ENCODE measurements at places on chromosomes 6 and 20.

GRCh38 chr20:12566596-12566995 lies 442.2 kb upstream of the SPTLC3 start:
- H3K36me3 ChIP-seq: no peaks in the 10 kb centered on the region
- H3K4me3 ChIP-seq: no peak overlapping the region
- no peak overlapping the region for H3K27ac ChIP-seq
- ATAC-seq: no peak
- H3K27me3 ChIP-seq: no peaks in the 10 kb centered on the region

GRCh38 chr20:2692886-2693285 lies 306 bp downstream of the EBF4 start:
- peaks cover 9% of the 10 kb centered on the region for H3K4me1 ChIP-seq
- peak; percentile 14 for ATAC-seq
- peaks cover 7% of the 10 kb centered on the region for H3K36me3 ChIP-seq
- peaks cover 35% of the 10 kb centered on the region for H3K27me3 ChIP-seq

DNA sequence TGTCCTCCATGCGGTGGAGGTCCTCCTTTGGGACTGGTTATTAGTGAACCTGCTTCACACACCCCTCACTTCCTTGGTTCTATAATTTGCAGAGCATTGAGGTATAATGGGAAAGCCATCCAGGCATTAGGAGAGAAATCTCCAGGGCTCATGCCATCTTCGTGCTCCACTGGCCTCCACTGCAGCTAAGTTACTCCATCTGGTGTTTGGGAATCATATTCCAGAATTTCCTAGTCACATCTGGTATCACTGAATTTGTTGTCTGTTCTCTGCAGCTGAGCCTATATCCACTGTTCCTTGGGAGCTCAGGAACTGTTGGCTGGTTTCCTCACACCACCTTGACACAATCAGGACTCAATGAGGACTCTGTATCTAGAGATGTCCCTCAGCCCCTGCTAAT lies 173.0 kb upstream of the TSHZ2 start:
- H3K4me3 ChIP-seq: no peak overlapping the region
- ATAC-seq: no peak
- peaks cover 13% of the 10 kb centered on the region for H3K27me3 ChIP-seq
- H3K27ac ChIP-seq: no peak overlapping the region
- H3K36me3 ChIP-seq: no peaks in the 10 kb centered on the region

DNA sequence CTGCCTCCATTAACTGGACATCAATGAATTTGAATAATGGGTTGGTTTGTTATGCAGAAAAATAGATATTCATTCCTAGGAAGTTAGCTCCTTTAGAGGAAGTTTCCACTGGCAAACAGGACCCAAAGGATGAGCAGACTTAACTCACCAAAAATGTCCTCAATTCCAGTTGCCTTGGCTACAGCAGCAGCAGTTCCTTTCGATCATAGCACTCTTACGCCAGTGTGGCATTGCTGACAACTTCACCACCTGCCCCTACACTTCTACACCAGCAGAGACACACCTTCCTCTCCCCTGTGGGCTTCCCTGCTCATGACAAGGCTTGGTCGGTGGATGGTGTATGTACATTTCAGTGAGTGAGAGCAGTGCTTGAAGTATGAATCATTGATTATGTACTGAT lies 532.8 kb downstream of the QKI start:
- no peak overlapping the region for H3K27ac ChIP-seq
- peaks cover 38% of the 10 kb centered on the region for H3K27me3 ChIP-seq
- no peaks in the 10 kb centered on the region for H3K4me1 ChIP-seq

GRCh38 chr6:101085327-101085726 lies 204.2 kb upstream of the ASCC3 start:
- ATAC-seq: no peak
- no peaks in the 10 kb centered on the region for H3K36me3 ChIP-seq
- H3K27me3 ChIP-seq: peaks cover 5% of the 10 kb centered on the region
- no peak overlapping the region for H3K27ac ChIP-seq
- no peaks in the 10 kb centered on the region for H3K4me1 ChIP-seq

DNA sequence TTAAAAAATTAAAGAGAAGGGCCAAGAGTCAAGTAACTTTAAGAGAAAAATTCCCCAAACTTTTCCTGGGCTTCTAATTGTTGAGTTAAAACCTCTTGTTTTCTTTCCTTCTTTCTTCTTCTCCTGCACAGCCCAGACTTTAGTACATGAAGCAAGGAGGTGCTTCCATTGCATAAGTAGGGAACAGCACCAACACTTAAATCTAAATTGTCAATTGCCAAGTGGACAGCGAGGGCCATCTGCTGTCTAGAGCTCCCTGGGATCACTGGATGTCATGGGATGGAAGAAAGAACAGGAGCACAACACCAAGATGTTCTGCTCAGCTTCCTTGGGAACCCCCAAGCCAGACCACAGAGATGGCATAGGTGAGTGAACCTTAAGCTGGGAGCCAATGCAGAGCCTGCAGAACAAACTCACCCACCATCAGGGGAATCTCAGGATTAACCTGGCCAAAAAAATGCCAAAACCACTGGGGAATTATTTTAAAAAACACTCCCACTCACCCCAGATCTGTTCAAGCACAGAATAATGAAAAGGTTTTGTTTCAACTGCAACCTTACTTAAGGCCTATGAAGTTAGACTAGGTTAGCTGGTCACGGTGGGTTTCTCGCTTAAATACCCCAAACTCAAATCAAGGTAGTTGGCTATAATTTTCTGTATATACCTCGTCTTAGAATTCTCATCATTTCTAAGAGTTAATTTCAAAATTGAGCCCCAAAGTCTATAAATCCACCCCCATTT lies 67.8 kb downstream of the TNFRSF21 start:
- no peaks in the 10 kb centered on the region for H3K36me3 ChIP-seq
- H3K27ac ChIP-seq: no peak overlapping the region
- ATAC-seq: no peak
- no peak overlapping the region for H3K4me3 ChIP-seq
- H3K27me3 ChIP-seq: no peaks in the 10 kb centered on the region

DNA sequence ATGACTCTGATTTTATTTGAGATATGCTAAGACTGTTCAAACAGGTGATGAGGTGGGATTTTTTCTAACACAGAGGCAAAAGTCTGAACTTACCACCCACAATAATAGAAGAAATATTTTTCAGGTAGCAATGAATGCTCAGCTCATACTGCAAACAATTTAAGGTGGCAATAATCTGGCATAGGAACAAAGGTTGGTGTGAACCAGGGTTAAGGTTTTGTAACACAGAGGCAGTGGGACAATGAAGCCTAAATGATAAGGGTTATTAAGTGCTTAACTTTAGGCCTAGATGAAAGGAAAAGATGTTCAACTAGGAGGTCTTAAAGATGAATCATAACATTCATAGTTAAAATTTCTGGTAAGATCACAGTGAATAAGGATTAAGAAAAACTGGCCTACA lies 4.9 kb downstream of the ASCC3 start:
- H3K4me3 ChIP-seq: no peak overlapping the region
- H3K4me1 ChIP-seq: peaks cover 49% of the 10 kb centered on the region
- no peak overlapping the region for H3K27ac ChIP-seq
- H3K36me3 ChIP-seq: peaks cover 73% of the 10 kb centered on the region
- H3K27me3 ChIP-seq: no peaks in the 10 kb centered on the region

- H3K27ac ChIP-seq: peak overlapping the region; percentile 92
- H3K4me1 ChIP-seq: peaks cover 29% of the 10 kb centered on the region
- ATAC-seq: peak; percentile 0
- H3K4me3 ChIP-seq: peak overlapping the region; percentile 96
Measured at GRCh38 chr20:36950414-36951197, 902 bp downstream of the SAMHD1 start.

- ATAC-seq: no peak
- H3K36me3 ChIP-seq: no peaks in the 10 kb centered on the region
- no peak overlapping the region for H3K4me3 ChIP-seq
- H3K4me1 ChIP-seq: no peaks in the 10 kb centered on the region
- H3K27ac ChIP-seq: no peak overlapping the region
Measured at GRCh38 chr6:167550941-167551627, 226.2 kb downstream of the TTLL2 start.

DNA sequence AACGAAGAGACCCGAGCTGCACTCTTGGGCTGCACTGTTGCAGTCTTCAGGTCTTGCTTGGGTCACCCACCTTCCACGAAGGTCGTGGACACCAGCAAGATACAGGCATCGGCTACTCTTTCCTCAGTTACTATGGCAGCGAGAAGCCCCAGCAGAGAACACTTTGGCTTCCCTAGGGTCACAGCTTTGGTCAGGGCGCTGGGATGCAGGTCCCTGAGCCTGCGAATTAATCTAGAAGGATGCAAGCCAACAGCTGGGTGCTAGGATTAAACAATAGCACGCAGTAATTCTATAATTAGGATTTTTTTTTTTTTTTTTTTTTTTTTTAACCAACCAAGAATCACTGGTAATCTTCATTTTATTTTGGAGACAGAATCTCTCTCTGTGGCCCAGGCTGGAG lies 2.1 kb downstream of the KHDC3L start:
- H3K27ac ChIP-seq: no peak overlapping the region
- ATAC-seq: no peak
- no peak overlapping the region for H3K4me3 ChIP-seq
- H3K4me1 ChIP-seq: no peaks in the 10 kb centered on the region

- peaks cover 37% of the 10 kb centered on the region for H3K4me1 ChIP-seq
- H3K4me3 ChIP-seq: peak overlapping the region; percentile 95
- ATAC-seq: peak; percentile 4
- no peaks in the 10 kb centered on the region for H3K27me3 ChIP-seq
- peaks cover 81% of the 10 kb centered on the region for H3K36me3 ChIP-seq
- peak overlapping the region; percentile 100 for H3K27ac ChIP-seq
Measured at GRCh38 chr6:32840604-32841246, 2.2 kb upstream of the TAP2 start.

GRCh38 chr20:24166412-24166811 lies 177.8 kb upstream of the GGTLC1 start:
- no peak for ATAC-seq
- no peaks in the 10 kb centered on the region for H3K4me1 ChIP-seq
- H3K4me3 ChIP-seq: no peak overlapping the region
- H3K36me3 ChIP-seq: no peaks in the 10 kb centered on the region
- no peak overlapping the region for H3K27ac ChIP-seq

GRCh38 chr20:39309458-39309857 lies 347.3 kb downstream of the DHX35 start:
- H3K27me3 ChIP-seq: peaks cover 16% of the 10 kb centered on the region
- no peak for ATAC-seq
- H3K27ac ChIP-seq: no peak overlapping the region

- no peak for ATAC-seq
- H3K27ac ChIP-seq: no peak overlapping the region
- H3K4me1 ChIP-seq: no peaks in the 10 kb centered on the region
- H3K27me3 ChIP-seq: no peaks in the 10 kb centered on the region
- H3K4me3 ChIP-seq: no peak overlapping the region
Measured at GRCh38 chr20:23604306-23604705, 1.4 kb downstream of the CST9 start.

DNA sequence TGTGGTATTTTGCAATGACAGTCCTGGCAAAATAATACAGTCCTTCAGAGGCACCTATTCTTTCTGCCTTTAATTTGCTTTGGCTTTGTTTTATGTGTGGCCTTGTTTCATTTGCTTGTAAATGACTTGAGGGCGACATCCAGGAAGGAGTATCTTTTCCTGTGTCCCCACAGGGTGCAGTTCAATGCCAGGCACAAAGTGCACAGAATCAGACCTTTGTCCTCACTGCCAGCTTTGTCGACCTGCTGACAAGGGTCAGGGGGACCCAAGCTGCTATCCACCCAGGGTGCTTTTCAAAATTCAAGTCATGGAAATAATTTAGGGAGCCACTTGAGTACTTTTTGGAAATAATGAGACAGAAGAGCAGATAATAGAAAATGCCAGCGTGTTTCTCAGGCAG lies 37.0 kb upstream of the CDKN1A start:
- no peaks in the 10 kb centered on the region for H3K4me1 ChIP-seq
- H3K36me3 ChIP-seq: no peaks in the 10 kb centered on the region
- no peak overlapping the region for H3K4me3 ChIP-seq
- no peak overlapping the region for H3K27ac ChIP-seq

GRCh38 chr6:157759028-157759427 lies 64.0 kb upstream of the SNX9 start:
- H3K4me3 ChIP-seq: peak overlapping the region; percentile 12
- ATAC-seq: no peak
- H3K27ac ChIP-seq: peak overlapping the region; percentile 98
- H3K36me3 ChIP-seq: peaks cover 27% of the 10 kb centered on the region
- H3K4me1 ChIP-seq: peaks cover 79% of the 10 kb centered on the region

DNA sequence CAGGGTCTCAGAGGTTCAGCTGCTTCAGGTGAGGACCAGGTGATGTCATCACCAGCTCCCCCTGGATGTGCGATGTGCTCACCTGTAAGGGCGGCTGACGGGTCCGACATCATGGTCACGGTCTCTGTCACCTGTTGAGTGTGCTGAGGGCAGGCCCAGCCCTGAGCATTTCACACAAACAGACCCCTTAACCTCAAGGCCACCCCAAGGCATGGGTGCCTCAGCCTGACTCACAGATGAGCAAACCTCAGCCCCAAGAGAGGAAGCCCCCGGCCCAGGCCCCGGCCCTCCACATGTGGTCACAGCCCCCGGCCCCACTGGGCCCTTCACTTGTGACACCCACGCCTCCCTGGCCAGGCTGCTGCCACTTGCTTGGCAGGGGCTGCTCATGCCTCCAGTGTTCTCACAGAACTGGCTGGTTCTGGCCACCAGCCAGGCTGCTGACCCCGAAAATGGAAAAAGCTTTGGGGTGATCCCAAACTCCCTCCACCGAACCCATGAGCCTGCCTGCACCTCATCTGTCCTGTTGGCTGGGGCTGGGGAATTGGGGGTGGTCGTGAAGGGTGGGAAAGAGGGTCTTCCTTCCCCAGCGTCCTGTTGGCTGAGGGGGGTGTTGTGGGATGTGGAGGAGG lies 33.3 kb downstream of the PRR18 start:
- H3K27me3 ChIP-seq: peaks cover 2% of the 10 kb centered on the region
- no peaks in the 10 kb centered on the region for H3K36me3 ChIP-seq
- no peaks in the 10 kb centered on the region for H3K4me1 ChIP-seq
- no peak for ATAC-seq
- H3K27ac ChIP-seq: no peak overlapping the region

DNA sequence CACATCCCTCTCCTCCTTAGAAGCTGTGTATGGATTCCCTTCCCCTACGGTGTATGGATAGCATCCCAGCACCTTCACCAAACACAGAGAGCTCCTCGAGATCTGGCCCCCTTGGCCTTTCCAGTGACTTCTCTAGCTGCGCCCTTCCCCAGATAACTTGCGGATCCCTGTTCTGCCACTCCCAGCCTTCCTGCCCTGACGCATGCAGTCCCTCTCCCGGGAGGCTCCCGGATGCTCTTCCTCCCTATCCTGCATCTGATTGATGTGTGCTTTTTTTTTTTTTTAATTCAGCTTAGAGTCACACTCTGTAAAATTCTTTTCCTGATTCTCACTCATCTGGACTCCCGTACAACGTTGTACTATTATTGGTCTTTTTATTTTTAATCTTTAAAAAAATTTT lies 44.8 kb downstream of the GCNT2 start:
- no peaks in the 10 kb centered on the region for H3K36me3 ChIP-seq
- no peaks in the 10 kb centered on the region for H3K27me3 ChIP-seq
- H3K27ac ChIP-seq: no peak overlapping the region
- no peak for ATAC-seq
- no peak overlapping the region for H3K4me3 ChIP-seq

Measured in activated T-helper 17 cell treated with anti-CD3 and anti-CD28 coated beads, Interleukin-2, amount 50 U/mL, for 72 hours (primary cell).